Left kidney (tissue), 8 donors: ENCODE measurements at places on chromosomes 2 and 18. TPM values are rescaled to one million over a fixed set of nuclear protein-coding genes. Genes with fewer than 3 reads are reported as not detected.

DNA sequence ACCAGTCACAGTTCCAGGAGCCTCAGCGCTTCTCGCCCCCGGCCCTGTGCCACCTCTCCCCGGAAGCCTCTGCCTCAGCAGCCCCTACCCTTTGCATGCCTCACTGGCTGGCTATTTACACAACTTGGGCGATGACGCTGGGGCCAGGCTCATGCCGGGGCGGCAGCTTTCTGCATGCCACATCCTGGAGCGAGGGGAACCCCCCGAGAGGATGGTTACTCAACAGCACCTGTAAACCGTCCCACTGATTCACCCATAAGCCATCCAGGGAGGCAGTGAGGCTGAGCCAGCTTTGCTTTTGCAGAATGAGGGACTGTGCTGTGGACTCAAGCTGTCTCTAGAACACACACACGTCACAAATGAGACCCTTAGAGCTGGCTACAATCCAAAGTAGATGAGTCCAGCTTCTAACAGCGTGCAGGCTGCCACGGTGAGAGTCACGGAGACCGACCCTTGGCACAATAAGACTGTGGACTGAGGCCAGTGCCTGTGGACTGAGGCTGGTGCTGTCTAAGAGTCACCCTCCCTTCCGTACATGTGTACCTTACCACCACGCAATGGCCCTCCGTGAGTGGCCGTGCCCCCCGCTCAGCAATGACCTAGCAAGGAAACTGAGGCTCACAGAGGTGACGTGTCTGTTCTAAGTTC is 45.6 kb upstream of the ODC1 start:
- DNase-seq: no peak

DNA sequence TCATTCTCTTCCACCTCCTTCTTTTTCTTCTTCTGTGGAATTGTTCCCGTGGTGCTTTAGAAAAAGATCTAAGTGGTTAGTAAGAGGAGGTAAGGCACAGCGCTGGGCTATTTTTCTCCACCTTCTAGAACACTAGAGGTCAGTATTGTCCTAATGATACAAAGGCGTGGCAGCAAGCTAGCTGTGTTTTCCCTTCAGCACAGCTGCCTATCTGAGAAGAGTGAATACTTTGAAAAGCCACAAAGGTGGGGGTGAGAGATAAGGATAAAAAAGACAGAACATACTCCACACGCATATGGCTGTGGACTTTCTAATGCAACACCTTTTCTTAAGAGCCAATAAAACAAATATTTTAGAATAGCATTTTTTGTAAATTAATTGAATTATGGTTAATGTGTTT is 2.1 kb downstream of the CNTNAP5 start:
- peak; percentile 49 for DNase-seq

- no peak for DNase-seq
These were observed 96.8 kb downstream of the CLIP4 start for GRCh38 chr2:29212009-29212408.

GRCh38 chr2:25697559-25698341 is 24.4 kb upstream of the DTNB start:
- no peak for DNase-seq

Gene RNPEPL1
- 22.3 TPM for polyA plus RNA-seq

- no peak for DNase-seq
These were observed 344.7 kb upstream of the TCF4 start for GRCh38 chr18:55932675-55933074.

GRCh38 chr2:128196471-128196931 is 105.5 kb downstream of the UGGT1 start:
- no peak for DNase-seq

GRCh38 chr2:239691720-239692119 is 290.9 kb upstream of the HDAC4 start:
- DNase-seq: no peak

DNA sequence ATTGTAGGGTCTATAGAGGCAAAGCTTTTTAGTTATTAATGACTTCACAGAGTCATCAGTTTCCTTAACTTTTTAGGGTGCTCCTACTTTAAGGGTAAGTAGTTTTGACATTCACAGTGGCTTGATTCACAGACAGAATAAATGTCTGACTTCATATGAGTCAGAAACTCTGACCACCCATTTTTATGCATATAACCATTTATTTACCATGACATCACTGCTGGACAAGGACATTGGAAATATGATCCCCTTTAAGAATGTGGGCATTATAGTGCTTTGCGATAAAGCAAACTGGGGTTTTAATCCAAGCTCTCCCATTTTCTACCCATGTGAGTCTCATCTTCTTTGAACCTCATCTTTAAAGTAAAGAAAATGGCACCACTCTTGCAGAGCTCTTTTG is 162.0 kb upstream of the MC4R start:
- DNase-seq: no peak

Gene C2orf92
- 25.4 TPM for polyA plus RNA-seq

Gene SPRED2
- 41.2 TPM for polyA plus RNA-seq

- no peak for DNase-seq
These were observed 50.7 kb upstream of the ARL5A start for GRCh38 chr2:151878655-151879563.

Gene STARD6
- polyA plus RNA-seq: not detected

DNA sequence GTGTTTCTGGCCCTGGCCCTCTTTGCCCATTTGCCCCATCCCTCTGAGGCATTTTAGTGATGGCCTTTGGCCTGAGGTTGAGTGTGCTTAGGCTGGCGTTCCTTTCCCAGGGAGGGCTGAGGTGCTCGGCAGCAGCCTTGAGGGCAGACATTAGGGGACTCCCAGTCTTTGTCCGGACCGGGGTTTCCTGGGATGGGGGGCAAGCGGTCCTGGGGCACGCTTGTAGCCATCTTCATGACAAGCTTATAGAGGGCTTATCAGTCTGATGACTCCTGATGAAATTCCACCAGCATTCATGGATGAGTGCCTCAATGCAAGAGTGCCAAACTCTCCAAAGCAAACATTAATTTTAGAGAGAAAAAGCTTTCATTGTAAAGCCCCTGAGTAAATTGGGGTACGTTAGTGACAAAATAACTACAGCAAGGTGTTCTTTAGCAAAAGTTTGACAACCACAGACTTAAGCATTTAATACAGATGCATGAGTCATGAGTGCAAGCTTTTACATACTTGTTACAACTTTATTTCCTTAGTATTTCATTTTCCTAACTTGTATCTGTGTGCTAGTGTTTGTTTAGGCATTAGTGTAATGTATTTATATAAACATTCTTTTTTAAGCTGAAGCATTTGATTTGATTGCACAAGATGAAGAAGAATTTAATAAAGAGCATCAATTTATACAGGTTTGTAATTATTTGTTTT is 45.6 kb downstream of the CEP192 start:
- DNase-seq: no peak

- DNase-seq: peak; percentile 74
These were observed at the start of gene DPP10 for GRCh38 chr2:114442510-114442909. DPP10 (plus strand) TSS chr2:114442641.

GRCh38 chr2:30768708-30769480 is 38.4 kb downstream of the CAPN13 start:
- DNase-seq: no peak

GRCh38 chr2:225008935-225009334 is 33.3 kb downstream of the DOCK10 start:
- no peak for DNase-seq

Gene CPLX4
- 0.13 TPM for polyA plus RNA-seq

GRCh38 chr2:88622307-88622706 is 5.0 kb downstream of the EIF2AK3 start:
- no peak for DNase-seq

- DNase-seq: no peak
These were observed 6.8 kb downstream of the TMEM87B start for GRCh38 chr2:112061840-112062239.

DNA sequence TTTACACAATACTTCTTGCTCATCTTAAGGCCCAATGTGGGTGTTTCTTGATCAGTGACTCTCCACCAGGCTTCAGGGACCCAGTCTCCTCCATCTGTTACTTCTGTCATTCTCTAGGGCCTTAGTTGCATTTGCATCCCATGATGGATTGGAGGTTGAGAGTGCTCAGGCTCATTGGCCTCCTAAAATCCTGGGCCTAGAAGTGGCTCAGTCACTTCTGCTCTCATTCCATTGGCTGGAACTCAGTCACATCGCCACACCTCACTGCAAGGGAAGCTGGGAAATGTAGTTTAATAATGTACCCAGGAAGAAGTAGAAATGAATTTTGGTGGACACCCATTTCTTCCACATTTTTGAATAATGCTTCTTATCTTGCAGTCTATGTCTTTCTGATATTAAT is 223.5 kb downstream of the HRH4 start:
- DNase-seq: no peak

- no peak for DNase-seq
These were observed 73.5 kb downstream of the KCNF1 start for GRCh38 chr2:10985260-10985659.

Gene CTAGE1
- polyA plus RNA-seq: 0.05 TPM
